ENCODE measurements at places on chromosomes 3 and 15.

- DNase-seq, result no peak
Measured at GRCh38 chr3:197219619-197220018, 78.8 kb downstream of the DLG1 start.

GRCh38 chr15:52289629-52290081 lies 5.9 kb downstream of the MYO5C start:
- DNase-seq, result no peak

DNA sequence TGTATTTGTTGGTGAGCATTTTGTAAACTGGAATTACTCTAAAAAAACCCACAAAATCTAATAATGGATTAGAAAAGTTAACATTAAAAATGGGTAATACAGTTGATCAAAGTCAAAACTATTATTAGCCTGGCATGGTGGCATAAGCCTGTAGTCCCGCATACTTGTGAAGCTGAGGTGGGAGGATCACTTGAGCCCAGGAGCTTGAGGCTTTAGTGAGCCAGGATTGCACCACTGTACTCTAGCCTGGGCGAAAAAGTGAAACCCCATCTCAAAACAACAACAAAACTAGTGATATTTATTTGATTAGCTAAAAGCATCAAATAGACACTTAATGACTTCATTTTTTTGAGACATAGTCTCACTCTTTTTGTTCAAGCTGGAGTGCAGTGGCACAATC lies 3.6 kb downstream of the SNX1 start:
- no peak for DNase-seq

DNA sequence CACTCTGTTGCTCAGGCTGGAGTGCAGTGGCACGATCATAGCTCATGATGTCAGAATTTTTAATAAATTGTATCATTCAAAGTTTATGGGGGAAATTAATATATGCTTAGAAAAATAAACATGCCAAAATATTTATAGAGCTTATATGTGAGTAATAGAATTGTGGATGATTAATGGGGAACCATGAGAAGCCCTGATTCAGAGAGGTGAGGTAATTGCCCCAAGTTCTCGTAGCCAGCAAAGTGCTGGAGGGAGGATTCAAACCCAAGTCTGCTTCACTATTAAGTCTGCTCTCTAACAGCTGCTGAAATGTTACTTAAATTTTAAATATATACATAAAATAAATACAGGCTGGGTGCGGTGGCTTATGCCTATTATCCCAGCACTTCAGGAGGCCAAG lies 26.2 kb upstream of the IGF2BP2 start:
- no peak for DNase-seq

DNA sequence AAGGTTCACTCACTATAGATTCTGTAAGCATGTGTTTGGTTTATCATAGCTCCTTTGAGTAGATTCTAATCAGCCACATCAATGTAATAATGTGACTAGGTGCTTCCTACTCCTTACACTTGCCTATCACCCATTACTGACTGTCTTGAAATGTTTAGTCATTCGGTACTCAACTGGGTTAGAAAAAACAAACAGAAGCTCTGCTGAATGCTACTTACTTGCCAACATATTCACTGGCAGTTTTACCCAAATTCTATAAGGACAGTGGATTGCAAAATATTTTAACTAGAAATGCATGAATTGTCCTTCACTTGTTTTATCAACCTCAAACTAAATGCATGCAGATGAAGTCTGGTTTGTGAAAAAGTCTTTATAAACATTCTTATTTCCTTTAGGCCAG lies 352.1 kb upstream of the ALCAM start:
- no peak for DNase-seq

GRCh38 chr3:194139814-194140391 lies 4.0 kb downstream of the HES1 start:
- DNase-seq, result no peak

DNA sequence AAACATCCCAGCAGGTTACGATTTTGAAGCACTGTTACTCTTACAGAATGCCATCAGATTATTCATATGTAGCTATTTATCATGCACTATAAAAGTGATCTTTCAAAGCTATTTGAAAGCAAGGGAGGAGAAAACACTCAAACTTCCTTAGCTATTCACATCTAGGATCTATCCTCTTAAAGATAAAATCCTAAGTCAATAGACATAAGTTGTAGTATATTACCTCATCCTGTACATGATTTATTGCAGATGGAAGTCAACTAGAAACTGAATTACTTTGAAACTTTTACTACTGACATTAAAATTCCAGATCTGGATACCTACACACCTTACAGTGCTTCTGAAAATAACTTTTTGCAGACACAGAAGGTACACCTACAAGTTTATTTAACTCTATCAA lies 197.2 kb downstream of the MEIS2 start:
- no peak for DNase-seq

All from activated T-helper 1 cell treated with Interleukin-2 at 50 U/mL for 16 hours (primary cell).